ENCODE measurements at places on chromosomes 11 and 22. TPM values are rescaled to one million over a fixed set of nuclear protein-coding genes. Genes with fewer than 3 reads are reported as not detected.

- DNase-seq, result no peak
Measured at GRCh38 chr11:73017024-73017751, 124.9 kb downstream of the FCHSD2 start.

DNA sequence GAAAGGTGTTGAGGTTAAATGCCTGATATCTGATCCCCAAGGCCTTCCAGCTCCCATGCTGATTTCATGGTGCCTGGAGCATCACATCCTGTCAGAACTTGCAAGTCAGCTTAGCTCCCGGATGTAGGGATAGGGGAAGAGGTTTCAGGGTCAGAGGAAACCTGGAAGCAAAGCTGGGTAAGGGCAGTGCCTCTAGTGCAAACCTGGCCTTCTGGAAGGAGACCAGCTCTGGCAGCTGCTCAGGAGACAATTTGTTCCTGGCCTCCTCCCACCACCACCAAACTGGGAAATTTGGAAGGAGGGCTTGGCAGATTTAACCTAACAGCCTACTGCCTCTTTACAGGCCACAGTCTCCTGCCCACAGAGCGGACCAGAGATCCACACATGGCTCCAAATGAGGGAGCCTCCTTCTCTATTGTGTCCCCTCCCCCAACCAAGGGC lies 9.2 kb upstream of the TSKU start:
- DNase-seq, result no peak

SCGB1C1 gene
- polyA plus RNA-seq, result not detected

TRIM22 gene
- 40.7 TPM for polyA plus RNA-seq

MUC5B gene
- polyA plus RNA-seq, result 0.02 TPM
